ENCODE measurements at places on chromosomes 7 and 10.

DNA sequence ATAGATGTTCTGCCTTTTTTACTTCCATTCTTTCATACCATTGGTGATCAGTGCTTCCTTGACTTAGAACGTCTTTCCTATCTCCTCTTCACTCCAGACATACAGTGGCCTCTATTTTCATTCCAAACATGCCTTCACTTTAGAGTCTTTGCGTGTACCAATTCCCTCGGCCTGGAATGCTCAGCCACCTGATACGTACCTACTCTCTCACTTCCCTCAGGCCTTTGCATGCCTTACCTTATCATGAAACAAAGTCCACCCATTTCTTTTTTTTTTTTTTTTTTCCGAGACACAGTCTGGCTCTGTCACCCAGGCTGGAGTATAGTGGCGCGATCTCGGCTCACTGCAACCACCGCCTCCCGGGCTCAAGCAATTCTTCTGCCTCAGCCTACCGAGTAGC lies 2.2 kb upstream of the CCNJ start:
- no peak overlapping the region for H3K27ac ChIP-seq
- no peaks in the 10 kb centered on the region for H3K27me3 ChIP-seq
- H3K4me1 ChIP-seq: no peaks in the 10 kb centered on the region
- H3K4me3 ChIP-seq: no peak overlapping the region
- DNase-seq: no peak

GRCh38 chr7:16816824-16817223 lies 12.0 kb upstream of the AGR2 start:
- H3K27ac ChIP-seq: peak overlapping the region; percentile 64
- no peak overlapping the region for H3K4me3 ChIP-seq
- peaks cover 6% of the 10 kb centered on the region for H3K4me1 ChIP-seq
- no peak for DNase-seq
- H3K36me3 ChIP-seq: no peaks in the 10 kb centered on the region

- no peaks in the 10 kb centered on the region for H3K27me3 ChIP-seq
- no peak overlapping the region for H3K27ac ChIP-seq
- no peaks in the 10 kb centered on the region for H3K36me3 ChIP-seq
- no peaks in the 10 kb centered on the region for H3K4me1 ChIP-seq
- H3K4me3 ChIP-seq: no peak overlapping the region
Measured at GRCh38 chr7:18257711-18258110, 230.1 kb upstream of the PRPS1L1 start.

- H3K27ac ChIP-seq: no peak overlapping the region
- no peak overlapping the region for H3K4me3 ChIP-seq
- no peaks in the 10 kb centered on the region for H3K4me1 ChIP-seq
- no peaks in the 10 kb centered on the region for H3K27me3 ChIP-seq
- no peaks in the 10 kb centered on the region for H3K36me3 ChIP-seq
Measured at GRCh38 chr10:22810643-22811465, 96.5 kb upstream of the PIP4K2A start.

DNA sequence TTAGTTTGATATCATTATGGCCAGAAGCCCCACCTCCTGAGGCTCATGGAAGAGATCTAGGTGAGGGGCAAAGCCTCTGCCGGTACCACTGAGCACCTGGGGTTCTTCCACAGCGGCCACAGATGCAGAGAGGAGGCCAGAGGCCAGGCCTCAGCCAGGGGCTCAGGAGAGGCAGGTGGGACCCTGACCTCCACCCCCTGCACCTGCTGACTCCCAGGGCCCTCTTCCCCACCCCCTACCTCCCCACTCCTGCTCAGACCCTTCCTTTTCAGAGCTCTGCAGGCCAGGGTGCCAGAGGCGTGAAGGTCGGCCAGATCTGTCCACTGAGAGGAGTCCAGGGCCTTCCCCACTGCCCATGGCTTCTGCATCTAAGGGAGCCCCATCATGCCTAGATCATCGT lies 178.7 kb upstream of the PPP2R2D start:
- no peak overlapping the region for H3K27ac ChIP-seq
- no peaks in the 10 kb centered on the region for H3K27me3 ChIP-seq
- peak; percentile 5 for DNase-seq

Data from colonic mucosa (tissue), 4 donors.